H1 (cell line): ENCODE measurements at places on chromosomes 3 and 15. TPM values are rescaled to one million over a fixed set of nuclear protein-coding genes. Genes with fewer than 3 reads are reported as not detected.

- H3K27me3 ChIP-seq: no peaks in the 10 kb centered on the region
- H3K4me3 ChIP-seq: no peak overlapping the region
- peaks cover 27% of the 10 kb centered on the region for H3K4me1 ChIP-seq
- DNase-seq: no peak
Measured at GRCh38 chr3:186967686-186968085, 37.4 kb downstream of the ST6GAL1 start.

DNA sequence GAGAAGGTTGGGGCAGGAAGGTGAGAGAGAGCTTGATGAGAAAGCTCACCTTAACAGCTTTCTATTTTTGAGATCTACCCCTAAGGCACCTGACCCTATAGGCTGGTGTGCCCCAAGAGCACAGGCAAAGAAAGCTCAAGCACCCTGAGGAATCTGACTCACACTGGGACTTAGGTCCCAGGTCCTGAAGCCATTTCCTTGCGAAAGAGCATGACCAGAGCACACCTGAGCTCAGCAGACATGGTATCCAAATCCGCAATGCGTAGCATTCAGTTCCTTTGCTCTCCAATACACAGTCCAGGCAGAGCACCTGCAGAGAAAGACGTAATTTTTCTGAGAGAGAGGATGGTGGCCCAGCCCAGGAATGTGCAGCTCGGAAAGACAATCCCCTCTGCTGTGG lies 112.1 kb upstream of the LPP start:
- no peaks in the 10 kb centered on the region for H3K27me3 ChIP-seq
- no peak for DNase-seq
- no peaks in the 10 kb centered on the region for H3K36me3 ChIP-seq
- no peak overlapping the region for H3K27ac ChIP-seq
- no peak overlapping the region for H3K4me3 ChIP-seq
- H3K4me1 ChIP-seq: no peaks in the 10 kb centered on the region; the same call in 1 of the 2 replicates

- no peaks in the 10 kb centered on the region for H3K4me1 ChIP-seq
- no peak overlapping the region for H3K27ac ChIP-seq
- no peaks in the 10 kb centered on the region for H3K36me3 ChIP-seq
Measured at GRCh38 chr15:89171136-89172072, 50.0 kb downstream of the RLBP1 start.

DNA sequence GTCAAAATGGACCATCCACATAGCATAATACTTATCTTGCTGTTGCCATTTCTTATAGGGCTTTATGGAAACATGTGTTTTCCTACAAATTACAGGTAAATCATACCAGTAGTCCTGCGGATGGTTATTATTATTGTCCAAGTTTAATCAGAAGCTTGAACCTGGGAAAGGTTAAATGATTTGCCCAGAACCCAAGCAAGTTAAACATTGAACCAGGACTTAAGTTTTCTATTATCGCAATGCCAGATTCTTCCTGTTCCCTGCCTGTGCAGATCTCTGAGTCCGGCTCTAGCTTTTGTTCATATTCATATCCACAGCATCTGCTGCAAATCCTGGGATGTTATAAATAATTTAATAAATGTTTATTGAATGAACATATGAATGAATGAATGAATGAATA lies 12.5 kb downstream of the LPP start:
- DNase-seq: no peak
- peaks cover 5% of the 10 kb centered on the region; the same call in 1 of the 2 replicates for H3K4me1 ChIP-seq
- H3K4me3 ChIP-seq: no peak overlapping the region
- no peaks in the 10 kb centered on the region for H3K36me3 ChIP-seq

DNA sequence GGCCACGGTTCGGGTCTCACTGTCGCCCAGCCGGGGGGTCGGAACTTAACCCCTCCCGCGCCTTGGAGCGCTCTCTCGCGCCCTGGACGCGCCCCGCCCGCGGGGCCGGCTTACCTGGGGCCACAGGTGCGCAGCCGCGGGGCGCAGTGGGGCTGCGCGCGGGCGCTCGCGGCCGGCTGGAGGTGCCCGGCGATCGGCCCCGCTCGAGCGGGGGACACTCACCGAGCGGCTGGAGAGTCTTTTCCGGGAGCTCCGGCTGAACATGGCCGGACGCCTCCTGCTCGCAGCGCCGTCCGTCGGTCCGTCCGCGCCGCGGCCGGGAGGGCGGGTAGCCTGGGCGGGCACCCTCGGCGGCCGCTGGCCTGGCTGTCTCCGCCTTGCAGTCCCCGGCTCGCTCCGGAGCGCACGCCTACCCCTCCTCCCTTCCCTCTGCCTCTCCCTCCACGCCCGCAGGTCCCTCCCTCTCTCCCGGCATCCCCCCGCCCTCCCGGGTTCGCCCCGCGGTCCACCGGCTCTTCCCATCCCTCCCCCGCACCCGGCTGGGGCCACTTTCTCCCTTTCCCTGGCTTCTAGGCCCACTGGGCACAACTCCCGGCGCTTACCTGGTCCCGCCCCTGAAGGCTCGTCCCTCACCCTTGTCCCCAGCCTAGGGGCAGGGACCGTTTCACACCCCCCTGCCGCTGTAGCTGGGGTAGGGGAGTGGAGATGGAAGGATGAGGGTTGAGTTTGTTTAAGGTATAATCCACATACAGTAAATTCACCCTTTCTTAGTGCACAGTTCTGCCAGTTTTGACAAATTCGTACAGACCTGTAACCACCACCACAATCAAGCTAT lies 220.1 kb upstream of the PRICKLE2 start:
- H3K36me3 ChIP-seq: no peaks in the 10 kb centered on the region
- H3K27ac ChIP-seq: no peak overlapping the region
- H3K4me1 ChIP-seq: peaks cover 24% of the 10 kb centered on the region
- DNase-seq: peak; percentile 54

DNA sequence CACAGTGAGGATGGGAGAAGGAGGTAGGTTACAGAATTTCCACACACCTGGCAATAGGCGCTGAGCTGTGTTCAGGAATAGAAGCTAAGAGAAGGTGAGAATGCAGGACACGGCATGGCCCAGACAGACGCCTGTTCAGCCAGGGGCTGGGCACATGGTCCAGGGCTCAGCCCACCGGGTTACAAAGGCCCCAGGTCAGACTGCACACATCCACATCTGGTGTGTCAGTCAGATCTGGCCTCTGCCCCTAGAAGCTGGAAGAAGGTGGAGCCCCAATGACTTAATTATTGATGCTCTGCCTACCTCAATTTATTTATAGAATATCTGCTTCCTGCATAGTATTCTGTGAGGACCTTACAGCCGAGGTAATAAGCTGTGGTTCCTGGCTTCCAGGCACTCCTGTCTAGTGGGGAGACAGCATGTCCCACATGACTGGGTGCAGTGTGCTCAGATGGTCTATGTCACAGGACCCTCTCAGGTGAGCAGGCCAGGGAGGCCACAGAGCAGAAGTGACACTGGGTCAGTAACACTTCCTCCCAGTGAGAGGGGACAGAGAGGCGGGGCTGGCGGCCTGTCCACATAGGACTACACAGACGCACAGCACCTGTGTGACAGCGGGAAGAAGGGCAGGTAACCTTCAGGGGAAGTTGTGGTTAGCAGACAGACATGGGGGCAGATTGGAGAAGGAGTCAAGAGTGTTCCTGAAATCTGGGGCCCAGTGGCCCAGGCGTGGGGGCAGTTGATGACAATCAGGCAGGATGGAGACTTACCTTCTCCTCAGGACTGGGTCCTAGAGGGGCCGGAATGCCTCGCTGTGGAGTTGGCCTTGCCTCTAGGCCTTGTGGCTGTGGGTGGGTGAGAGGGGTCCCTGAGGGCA lies 38.6 kb upstream of the PLXNA1 start:
- H3K4me1 ChIP-seq: no peaks in the 10 kb centered on the region
- H3K27ac ChIP-seq: no peak overlapping the region
- no peaks in the 10 kb centered on the region for H3K27me3 ChIP-seq
- H3K4me3 ChIP-seq: no peak overlapping the region

DNA sequence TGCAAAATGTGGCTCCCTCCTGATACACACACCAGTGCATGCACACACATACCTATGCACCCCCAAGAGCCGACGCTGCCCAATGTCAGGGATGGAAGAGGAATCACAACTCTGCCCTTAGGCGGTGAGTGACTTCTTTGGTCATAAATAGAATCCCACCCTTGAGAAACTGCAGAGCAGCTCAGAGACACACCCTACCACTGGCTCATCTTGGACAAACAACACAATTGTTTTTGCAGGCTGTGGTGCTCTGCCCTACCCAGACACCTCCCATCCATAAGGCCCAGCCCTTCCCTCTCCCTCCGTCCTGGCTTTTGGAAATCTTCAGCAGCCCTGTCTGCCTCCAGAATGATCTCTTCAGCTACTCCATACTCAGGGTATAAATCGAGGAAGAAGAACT lies 73.8 kb upstream of the HRH1 start:
- H3K4me1 ChIP-seq: no peaks in the 10 kb centered on the region
- no peak for DNase-seq
- H3K27ac ChIP-seq: no peak overlapping the region
- H3K36me3 ChIP-seq: no peaks in the 10 kb centered on the region
- no peaks in the 10 kb centered on the region for H3K27me3 ChIP-seq

- no peaks in the 10 kb centered on the region for H3K27me3 ChIP-seq
- DNase-seq: no peak
- no peaks in the 10 kb centered on the region for H3K4me1 ChIP-seq
Measured at GRCh38 chr3:160475884-160476283, 26.3 kb upstream of the TRIM59 start.

DNA sequence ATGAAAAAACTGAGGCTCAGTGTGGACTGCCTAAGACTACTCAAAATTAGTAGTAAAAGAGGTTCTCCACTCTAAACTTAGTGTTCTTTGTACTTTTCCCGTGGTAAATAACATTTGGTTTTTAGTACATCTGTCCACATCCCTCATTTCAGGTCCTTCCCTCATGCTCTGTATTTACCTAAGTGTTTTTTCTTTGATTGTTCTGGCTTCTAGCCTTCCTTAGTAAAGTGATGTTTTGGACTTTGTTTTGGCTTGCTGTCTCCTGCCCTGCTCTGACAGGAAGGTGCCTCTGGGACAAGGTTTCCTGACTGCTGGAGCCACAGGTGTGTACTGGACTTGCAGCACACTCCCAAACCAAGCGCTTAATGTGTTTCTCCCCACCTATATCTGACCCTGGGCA lies 29.9 kb upstream of the ALDH1A2 start:
- DNase-seq: no peak
- no peak overlapping the region for H3K27ac ChIP-seq
- H3K4me3 ChIP-seq: no peak overlapping the region
- H3K36me3 ChIP-seq: no peaks in the 10 kb centered on the region
- no peaks in the 10 kb centered on the region for H3K27me3 ChIP-seq

DNA sequence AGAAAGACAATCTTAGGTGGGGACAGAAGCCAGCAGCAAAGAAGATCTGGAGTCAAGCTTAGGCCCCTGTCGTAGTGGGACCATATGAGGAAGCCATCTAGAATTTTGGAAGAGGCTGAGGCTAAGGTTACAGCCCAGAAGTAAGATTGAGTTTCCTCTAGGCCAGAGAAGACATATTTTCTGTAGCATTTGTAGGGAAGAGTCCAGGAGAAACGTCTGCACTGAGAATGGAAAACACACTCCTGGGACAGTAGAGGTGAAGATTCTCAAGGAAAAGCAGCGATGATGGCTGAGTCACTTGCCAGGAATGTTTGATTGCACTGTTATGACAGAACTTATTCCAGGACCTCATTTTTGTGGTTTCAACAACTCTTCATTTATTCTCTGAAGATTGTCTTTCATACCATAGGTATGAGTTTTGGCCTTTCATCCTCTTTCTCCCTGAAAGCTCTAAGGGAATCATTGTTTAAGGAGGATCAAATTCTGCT lies 107.2 kb downstream of the GTPBP8 start:
- no peaks in the 10 kb centered on the region; the same call in 1 of the 2 replicates for H3K4me1 ChIP-seq
- H3K27me3 ChIP-seq: peaks cover 4% of the 10 kb centered on the region; the same call in 1 of the 2 replicates
- H3K27ac ChIP-seq: no peak overlapping the region
- no peak overlapping the region for H3K4me3 ChIP-seq

DNA sequence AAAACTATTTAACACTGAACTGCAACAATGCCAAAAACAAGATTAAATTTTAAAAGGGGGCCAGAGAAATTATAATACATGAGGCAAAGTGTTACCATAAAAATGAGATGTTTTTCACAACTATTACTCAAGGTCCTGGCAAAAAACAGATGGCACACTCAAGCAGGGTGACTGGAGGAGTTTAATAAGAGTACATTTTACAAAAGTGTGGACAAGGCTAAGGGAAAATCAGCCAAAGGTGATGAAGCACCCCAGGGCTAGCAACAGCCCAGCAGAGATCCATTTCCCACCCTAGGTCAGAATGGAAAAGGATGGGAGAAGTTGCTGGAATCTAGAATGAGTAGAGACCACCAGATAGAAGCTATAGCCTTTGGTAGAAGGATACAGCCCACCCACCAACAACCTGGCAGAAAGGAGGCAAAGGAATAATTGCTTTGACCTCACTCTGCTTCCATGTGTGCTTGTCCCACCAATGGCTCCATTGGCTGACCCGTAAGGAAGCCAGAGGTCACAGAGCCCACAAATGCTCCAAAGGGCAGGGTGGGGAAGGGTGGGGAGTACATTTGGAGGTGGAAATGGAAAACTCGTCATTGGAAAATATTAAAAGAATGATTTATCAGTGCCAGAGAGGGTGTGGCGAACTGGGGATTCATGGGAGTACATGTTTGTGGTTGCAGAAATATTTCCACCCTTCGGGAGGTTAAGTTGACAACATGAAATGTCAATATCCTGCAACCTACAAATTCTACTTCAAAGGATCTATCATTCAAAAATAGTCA lies 161.0 kb upstream of the UBE2E2 start:
- no peaks in the 10 kb centered on the region for H3K27me3 ChIP-seq
- DNase-seq: no peak
- no peak overlapping the region for H3K4me3 ChIP-seq
- no peaks in the 10 kb centered on the region for H3K36me3 ChIP-seq

GRCh38 chr15:43954181-43954621 lies 127.4 kb downstream of the WDR76 start:
- H3K27me3 ChIP-seq: no peaks in the 10 kb centered on the region
- peaks cover 4% of the 10 kb centered on the region; the same call in 1 of the 2 replicates for H3K4me1 ChIP-seq
- H3K27ac ChIP-seq: no peak overlapping the region

GRCh38 chr3:55320928-55321327 lies 166.2 kb downstream of the WNT5A start:
- no peaks in the 10 kb centered on the region for H3K27me3 ChIP-seq
- no peaks in the 10 kb centered on the region for H3K4me1 ChIP-seq
- no peak for DNase-seq
- H3K36me3 ChIP-seq: no peaks in the 10 kb centered on the region
- H3K27ac ChIP-seq: no peak overlapping the region

DNA sequence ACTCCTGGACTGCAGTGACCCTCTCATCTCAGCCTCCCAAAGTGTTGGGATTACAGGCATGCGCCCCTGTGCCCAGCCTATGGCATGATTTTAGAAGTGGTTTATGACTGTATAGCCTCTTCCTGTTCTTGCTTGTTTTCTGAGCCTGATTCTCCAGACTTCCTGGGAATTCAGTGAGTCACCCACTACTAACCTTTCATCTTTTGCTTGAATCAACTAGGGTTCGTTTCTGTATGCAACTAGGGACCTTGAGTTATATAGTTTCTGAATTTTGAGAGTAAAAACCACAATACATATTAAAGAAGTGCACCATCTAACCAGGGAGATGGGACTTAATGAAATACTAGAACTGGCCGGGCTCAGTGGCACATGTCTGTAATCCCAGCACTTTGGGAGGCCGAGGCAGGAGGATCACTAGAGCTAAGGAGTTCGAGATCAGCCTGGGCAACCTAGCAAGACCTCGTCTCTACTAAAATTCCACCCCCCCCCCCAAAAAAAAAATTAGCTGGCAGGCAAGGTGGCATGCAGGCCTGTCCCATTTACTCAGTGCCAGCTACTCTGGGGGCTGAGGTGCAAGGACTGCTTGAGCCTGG lies 76.0 kb downstream of the ZNF609 start:
- H3K36me3 ChIP-seq: no peaks in the 10 kb centered on the region
- no peak for DNase-seq
- no peak overlapping the region for H3K27ac ChIP-seq
- H3K4me1 ChIP-seq: no peaks in the 10 kb centered on the region

LEKR1 gene
- total RNA-seq: not detected in 2 replicates

PLD1 gene
- total RNA-seq: 2.6 and 3.1 TPM in 2 replicates

GMNC gene
- 0.24 and 0.50 TPM in 2 replicates for total RNA-seq

BRPF1 gene
- 21.7 and 27.7 TPM in 2 replicates for total RNA-seq

RBMS3 gene
- total RNA-seq: 5.4 and 6.9 TPM in 2 replicates

JMJD7 gene
- total RNA-seq: 14.7 and 15.0 TPM in 2 replicates
